ENCODE measurements at places on chromosomes 6 and 20.

DNA sequence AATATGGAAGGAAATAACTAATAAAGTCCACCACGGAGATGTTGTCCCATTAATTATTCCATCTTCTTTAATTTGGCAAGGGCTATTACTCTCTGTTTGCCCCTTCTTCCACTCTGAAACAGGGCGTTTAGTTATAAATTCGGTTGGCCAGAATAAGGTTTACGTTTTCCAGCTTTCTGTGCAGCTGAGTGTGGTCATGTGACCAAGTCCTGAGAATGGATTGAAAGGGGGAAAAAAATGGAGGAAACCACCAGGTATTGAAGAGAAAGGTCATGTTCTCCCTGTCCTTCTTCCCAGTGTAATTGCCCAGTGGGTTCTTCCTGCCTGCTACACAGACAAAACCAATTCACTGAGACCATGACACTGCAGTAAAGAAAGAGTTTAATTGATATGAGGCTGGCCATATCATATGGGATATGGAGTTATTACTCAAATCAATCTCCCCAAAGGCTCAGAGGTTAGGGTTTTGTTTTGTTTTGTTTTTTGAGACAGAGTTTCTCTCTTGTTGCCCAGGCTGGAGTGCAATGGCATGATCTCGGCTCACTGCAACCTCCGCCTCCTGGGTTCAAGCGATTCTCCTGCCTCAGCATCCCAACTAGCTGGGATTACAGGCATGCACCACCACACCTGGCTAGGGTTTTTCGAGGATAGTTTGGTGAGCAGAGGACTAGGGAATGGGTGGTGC lies 14.3 kb upstream of the TBC1D22B start:
- no peak for DNase-seq

DNA sequence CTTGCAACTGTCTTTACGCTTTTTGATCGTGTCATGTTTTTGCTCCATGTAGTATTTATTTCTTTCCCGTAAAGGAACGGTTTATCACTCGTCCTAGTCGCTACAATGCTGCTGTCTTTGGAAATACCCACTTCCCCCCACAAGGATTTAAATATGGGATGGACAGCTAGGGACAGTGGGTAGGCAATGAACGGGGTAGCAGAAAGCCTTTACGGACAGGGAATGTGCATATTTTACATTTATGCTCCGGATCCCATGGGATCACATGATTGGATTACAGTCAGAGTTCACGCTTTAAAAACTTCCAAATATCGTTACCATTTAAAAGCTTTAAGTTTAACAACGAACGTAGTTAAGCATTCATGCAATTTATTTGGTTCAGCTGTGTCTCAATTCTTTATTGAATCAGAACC lies 1.2 kb downstream of the HIVEP1 start:
- no peak for DNase-seq

DNA sequence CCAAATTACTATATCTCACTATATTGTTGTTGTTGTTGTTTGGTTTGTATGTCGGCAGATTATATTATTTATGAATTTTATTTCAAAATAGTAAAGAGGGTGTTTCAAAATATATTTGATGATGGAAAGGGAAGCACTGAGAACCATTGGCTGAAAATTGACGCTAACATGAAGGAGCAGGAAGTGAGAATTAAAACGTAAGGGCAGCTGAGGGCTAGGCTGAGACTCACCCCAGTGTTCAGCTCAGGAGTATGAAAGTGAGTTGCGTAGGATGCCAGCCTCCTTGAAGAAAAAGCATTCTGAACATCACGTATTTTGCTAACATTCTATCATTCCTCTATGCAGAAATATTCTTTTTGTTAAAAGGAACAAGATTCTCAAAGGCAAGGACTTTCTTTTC lies 10.7 kb upstream of the IPCEF1 start:
- DNase-seq = no peak

DNA sequence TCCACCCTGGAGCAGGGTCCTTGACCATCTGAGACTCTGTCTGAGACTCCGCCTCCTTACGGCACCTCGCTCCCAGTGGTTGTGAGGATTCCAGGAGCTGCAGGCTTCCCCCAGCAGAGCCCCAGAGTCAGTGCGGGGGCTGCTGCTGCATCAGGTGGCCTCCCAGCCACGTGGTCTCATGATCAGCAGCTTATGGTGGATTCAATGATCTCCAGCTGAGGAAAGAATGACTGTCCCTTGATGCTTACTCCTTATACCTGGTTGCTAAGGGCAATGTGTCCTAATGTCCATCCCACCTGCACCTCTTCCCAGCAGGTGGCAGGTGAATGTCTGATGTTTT lies 40.0 kb downstream of the SLC22A1 start:
- no peak for DNase-seq

DNA sequence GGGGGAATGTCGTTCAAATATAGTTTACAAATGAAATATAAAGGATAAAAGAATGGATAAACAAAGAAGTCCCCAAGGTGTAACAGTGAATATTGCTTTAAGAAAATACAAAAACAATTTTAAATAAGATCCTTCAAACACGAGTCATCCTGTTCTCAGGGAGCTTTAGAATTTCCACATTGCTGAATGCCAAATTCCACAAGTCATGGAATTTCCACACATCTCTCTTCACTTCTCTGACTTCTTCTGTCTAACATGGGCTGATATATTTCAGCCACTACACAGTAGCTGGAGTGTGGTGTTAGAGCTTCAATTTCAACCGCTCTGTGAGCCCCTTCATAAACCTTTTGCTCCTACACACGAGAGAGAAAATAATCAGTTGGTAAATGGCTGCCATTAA lies 28.0 kb downstream of the IL22RA2 start:
- no peak for DNase-seq

DNA sequence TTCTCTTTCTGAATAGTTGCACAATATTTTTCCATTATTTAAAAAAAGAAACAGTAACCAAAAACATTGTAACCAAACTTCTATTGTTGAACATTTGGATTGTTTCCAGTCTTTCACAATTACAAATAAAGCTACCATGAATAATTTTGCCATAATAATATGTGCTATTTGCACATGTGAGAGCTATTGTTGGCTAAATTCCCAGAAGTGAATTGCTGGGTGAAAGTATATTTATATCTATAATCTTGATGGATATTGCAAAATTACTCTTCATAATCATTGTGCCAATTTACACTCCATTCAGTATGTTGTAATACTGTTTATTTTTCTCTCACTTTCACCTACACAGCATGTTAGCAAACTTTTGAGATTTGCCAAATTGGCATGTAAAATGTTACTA lies 36.6 kb upstream of the SLC22A16 start:
- no peak for DNase-seq

DNA sequence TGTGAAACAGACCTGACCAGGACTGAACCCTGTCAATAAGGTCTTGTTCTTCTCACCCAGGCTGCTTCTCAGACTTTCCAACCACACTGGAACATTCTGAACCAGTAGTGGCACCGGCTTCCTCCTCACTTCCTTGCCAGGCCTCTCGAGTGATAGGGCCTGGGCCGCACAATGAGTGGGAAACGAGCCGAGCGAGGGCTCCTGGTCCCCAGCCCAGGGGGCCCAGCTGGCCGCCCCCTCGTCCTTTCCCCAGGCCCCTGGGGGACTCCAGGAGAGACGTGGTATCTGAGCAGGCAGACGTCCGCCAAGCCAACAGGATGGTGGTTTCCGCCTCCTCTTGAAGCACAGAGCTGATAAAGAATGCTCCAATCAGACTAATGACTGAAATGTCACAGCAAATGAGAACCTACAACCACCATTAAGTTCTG lies 117.9 kb downstream of the GMDS start:
- DNase-seq = peak; percentile 13

- DNase-seq = no peak
Measured at GRCh38 chr20:1891263-1892118, 3.7 kb upstream of the SIRPA start.

- DNase-seq = no peak
Measured at GRCh38 chr20:38945012-38945411, 17.1 kb upstream of the DHX35 start.

GRCh38 chr6:46098678-46099077 lies 31.1 kb upstream of the ENPP4 start:
- DNase-seq = no peak

DNA sequence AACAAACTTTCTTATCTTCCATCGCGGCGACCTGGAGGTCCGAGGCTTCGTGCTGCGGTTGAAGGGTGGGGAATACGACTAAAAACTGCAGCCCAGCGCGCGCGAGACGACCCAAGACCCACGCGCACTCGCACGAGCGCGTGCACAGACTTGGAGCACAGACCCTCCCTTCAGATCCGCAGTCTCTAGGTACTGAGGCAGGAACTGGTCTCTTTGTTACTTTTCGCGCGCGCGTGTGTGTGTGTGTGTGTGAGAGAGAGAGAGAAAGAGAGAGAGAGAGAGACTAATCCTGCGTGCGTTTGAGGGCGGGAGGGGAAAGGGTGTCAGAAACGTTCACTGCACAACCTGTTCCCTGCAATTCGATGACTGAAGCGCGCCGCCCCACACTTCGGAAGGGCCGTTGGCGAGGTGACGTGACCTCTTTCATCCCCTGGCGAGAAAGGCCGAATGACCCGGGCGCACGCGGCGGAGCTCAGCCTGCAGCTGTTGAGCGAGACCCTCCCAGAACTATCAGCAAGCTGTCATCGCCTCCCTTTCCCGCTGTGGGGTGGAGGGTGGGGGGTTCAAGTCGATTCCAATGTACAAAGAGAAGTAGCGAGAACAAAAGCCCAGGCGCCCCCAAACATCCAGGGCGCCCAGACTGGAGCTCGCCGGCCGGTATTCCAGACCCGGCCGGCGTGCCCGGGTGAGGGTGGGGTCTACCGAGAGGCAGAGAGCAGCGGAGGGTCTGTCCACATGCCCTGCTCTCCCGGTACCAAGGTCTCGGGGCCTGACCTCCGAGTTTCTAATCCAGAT lies 1.5 kb upstream of the TUBB2B start:
- DNase-seq = no peak

- no peak for DNase-seq
Measured at GRCh38 chr6:42907336-42907735, 8.5 kb upstream of the PTCRA start.

DNA sequence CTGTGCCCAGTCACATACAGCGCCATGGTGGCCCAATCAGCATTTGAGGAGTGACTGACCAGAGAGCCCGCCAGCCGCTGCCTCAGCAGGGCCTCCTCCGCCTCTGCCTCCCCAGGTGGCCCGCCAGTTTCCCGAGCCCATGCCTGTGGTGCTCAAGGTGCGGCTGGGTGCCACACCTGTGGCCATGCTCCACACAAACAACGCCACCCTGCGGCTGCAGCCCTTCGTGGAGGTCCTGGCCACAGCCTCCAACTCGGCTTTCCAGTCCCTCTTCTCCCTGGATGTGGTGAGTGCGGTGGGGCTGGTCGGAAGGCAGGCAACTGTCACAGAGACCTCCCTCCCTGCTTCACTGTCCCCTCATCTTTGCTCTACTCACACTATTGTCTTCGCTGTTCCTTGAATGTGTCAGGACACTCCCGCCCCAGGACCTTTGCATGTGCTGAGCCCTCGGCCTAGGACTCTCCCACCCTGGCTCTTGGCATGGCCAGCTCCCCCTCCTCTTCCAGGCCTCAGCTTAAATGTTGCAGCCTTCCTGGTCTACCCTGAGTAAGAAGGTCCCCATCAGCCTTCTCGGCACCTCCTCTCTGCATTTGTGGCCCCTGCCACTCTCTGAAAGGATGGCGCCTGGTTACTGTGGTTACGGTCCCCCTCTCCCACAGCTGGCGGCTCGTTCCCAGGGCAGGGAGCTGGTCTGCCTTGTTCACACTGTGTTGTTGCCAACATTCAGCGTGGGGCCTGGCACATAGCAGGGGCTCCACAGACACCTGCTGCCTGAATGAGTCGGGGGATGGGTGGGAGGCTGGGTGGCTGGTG lies 11.8 kb upstream of the BPIFB6 start:
- DNase-seq = no peak

DNA sequence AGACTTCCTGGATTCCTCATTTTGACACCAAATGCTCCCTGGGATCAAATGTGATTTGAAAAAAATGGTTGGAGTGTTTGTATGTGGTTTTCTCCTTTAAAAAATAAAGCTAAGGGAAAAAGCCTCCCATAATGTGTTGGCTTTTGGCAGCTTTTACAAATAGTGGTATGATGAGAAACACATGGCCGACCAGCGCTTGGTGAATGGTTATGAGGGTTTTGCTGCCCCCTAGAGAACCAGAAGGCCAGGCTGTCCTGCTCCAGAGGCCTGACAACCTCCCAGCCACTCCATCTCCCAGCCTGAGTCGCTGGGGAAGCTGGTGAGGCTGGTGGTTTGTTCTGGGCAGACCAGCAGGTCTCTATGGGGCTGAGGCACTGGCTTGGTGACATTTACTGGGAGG lies 69.3 kb downstream of the CLIC5 start:
- no peak for DNase-seq

DNA sequence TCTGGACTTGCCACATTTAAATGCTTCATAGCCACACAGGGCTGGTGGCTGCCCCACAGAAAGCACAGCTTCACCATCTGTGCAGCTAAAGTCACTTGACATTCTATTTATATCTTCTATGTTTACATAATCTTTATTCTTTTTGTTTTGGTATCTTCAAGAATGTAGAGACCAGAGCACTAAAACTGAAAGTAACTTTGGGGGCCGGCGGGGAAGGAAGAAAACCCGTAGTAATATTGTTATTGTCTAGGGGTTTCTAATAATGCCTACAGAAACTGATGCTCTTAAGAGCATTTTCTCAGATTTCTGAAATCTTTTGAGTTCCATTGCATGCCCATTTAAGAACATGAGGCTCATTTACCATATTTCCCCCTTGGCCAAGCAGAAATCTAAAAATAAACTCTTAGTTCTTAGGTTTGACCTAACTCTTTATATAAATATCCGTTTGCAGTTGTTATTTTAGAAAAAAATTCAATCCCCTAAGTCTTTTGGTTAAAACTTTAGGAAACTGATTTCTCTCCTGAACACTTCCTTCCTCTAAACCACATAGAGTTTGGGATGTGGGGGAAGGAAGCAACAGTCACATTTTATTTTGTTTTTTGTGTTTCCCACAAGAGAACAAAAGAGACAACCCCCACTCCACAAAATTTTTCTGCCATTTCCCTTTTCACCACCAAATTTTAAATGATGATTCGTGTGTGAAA lies 207.6 kb downstream of the OGFRL1 start:
- no peak for DNase-seq

DNA sequence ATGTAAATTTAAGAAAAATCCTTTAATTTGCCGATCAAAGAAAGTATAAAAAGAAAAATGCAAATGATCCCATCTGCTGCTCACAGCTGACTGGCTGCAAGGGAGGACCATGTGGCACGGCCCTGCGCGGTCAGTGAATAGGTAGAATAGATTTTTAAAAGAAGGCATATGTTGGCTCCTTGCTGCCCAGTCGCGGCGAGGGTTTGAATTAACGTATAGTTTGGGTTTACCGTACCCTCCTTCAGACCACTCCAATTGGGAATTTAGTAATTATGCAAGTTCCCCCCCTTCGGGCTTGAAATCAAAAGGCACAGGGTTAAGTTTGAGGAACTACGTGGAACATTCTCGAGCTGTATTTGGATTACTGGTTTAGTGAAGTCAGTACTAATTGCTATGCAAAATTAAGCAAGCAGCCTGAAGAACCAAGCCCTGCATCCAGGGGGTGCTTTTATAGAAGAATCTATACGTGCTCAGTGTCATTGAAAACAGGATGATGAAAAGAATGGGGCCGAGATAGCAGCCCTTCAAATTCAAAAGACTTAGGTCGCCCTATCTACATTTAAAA lies 1.1 kb upstream of the BEND3 start:
- no peak for DNase-seq

Data from activated CD8-positive, alpha-beta memory T cell treated with anti-CD3 and anti-CD28 coated beads for 1 hour (primary cell).